ENCODE measurements at places on chromosomes 11 and 22. TPM values are rescaled to one million over a fixed set of nuclear protein-coding genes. Genes with fewer than 3 reads are reported as not detected.

GRCh38 chr22:36946421-36947158 lies 33.2 kb downstream of the CSF2RB start:
- no peak overlapping the region for H3K4me3 ChIP-seq
- no peak overlapping the region for H3K27ac ChIP-seq
- no peaks in the 10 kb centered on the region for H3K4me1 ChIP-seq
- H3K36me3 ChIP-seq, result no peaks in the 10 kb centered on the region

DNA sequence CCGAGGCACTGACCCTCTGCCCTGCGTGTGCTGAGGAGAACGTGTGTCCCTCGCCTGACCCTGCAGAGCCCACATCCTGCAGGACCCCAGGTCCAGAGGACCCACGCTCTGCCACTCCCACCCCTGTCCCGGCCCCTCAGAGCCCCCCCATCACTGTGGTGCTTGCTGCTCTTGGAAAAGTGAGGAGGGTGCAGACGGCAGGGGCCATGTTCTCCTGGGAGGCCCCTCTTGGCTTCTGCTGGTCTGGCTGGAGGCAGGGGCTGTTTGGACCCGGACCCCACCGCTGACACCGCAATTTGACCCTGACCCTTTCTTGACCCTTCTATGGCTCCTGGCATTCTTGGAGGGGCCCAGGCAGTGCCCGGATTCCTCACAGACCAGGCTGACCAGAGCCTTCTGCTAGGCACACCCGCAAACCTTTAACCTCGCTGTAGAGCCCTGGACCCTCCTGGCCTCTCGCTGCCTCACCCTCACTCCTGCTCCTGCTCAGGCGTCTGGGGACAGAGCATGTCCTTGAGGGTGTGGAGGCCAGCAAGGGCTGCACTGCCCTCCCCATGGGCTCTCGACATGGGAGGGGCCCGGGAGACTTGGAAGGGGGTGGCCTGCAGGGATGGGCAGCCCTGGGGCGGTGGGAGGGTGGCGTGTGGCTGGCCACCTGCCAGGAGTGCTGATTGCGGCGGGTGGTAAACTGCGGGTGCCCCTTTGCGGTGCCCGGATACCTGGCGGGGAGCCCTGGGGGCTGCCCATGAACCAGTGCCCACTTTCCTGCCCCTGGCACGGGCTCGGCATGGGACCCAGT lies 37.0 kb upstream of the MUC5AC start:
- H3K27me3 ChIP-seq, result peaks cover 13% of the 10 kb centered on the region
- H3K36me3 ChIP-seq, result peaks cover 2% of the 10 kb centered on the region
- no peak for DNase-seq
- no peaks in the 10 kb centered on the region for H3K4me1 ChIP-seq

- no peaks in the 10 kb centered on the region for H3K36me3 ChIP-seq
- no peak overlapping the region for H3K27ac ChIP-seq
- no peaks in the 10 kb centered on the region for H3K4me1 ChIP-seq
- H3K4me3 ChIP-seq, result no peak overlapping the region
Measured at GRCh38 chr11:114273890-114274635, 22.1 kb upstream of the NNMT start.

- no peak overlapping the region for H3K4me3 ChIP-seq
- peaks cover 21% of the 10 kb centered on the region for H3K27me3 ChIP-seq
- H3K36me3 ChIP-seq, result no peaks in the 10 kb centered on the region
- no peaks in the 10 kb centered on the region for H3K4me1 ChIP-seq
- H3K27ac ChIP-seq, result no peak overlapping the region
- no peak for DNase-seq
Measured at GRCh38 chr22:44359496-44360110, 46.9 kb upstream of the SHISAL1 start.

- H3K4me3 ChIP-seq, result peak overlapping the region; percentile 98
- peaks cover 16% of the 10 kb centered on the region for H3K36me3 ChIP-seq
- H3K4me1 ChIP-seq, result peaks cover 27% of the 10 kb centered on the region
- H3K27me3 ChIP-seq, result peaks cover 1% of the 10 kb centered on the region
- peak overlapping the region; percentile 91 for H3K27ac ChIP-seq
Measured at GRCh38 chr11:123742031-123742723, 717 bp upstream of the ZNF202 start.

The TLCD5 gene
- total RNA-seq, result 0.42 TPM

The P2RY2 gene
- total RNA-seq, result not detected
